ENCODE measurements at places on chromosomes 2 and 18. TPM values are rescaled to one million over a fixed set of nuclear protein-coding genes. Genes with fewer than 3 reads are reported as not detected.

Gene AFTPH
- 21.2 TPM for total RNA-seq

DNA sequence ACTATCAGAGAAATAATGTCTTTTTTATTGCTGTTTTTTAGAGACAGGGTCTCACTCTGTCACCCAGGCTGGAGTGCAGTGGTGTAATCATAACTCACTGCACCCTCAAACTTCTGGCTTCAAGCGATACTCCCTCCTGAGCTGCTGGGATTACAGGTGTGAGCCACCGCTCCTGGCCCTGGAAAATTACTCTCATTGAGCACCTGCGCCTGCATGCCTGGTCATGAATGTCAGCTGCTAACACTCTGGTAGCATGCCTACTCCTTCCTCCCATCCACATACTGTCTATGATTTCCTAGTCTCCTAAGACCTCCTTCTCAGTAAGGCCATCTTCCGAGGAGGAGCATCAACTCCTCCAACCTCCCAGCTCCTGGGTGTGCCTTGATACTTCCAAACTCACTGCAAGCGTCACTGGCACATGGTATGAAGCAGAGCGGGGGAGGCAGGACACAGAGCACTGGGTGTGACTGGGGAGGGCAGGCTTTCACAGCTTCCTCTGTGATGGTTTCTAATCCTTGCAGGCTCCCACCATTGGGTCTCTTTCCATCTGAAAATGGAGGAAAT is 1.6 kb upstream of the MAP2 start:
- H3K27ac ChIP-seq = no peak overlapping the region
- DNase-seq = no peak
- no peak overlapping the region for H3K4me3 ChIP-seq
- no peaks in the 10 kb centered on the region for H3K36me3 ChIP-seq
- peaks cover 3% of the 10 kb centered on the region for H3K27me3 ChIP-seq
- peaks cover 13% of the 10 kb centered on the region for H3K4me1 ChIP-seq

Gene ALPG
- not detected for total RNA-seq

Gene AQP12B
- total RNA-seq = not detected

DNA sequence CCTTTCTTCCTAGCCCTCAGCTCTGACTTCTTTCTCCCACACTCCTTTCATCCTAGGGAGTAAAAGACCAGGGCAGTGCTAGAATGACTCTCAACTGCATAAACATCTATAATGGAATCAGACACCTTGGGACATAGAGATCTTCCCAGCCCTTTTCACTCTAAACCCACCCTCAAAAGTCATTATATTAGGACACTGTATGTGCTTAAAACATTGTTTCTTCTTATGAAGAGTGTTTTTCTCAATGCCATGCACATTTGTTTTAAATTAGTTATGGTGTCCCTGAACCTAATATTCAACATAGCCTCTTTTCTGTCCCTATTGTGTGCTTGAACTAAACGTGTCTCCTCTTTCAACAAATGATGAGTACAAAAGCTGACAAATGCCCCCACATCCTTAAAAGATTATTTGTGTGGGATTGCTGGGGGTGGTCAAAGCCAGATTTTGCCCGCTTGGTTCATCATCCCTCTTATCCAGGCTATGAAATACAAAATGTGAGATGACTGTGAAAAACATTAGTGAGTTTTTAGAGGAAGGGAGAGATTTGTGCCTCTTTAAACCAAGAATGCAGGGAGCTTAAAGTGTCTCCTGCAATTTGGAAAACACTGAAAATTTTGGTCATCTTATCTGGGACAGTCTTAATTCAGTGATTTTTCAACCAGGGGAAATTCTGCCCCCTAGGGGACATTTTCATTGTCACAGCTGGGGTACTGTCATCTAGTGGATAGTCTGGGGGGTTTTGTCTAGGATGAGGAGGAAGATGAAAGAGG is 29.0 kb downstream of the SERPINB5 start:
- peaks cover 2% of the 10 kb centered on the region for H3K4me1 ChIP-seq
- H3K4me3 ChIP-seq = no peak overlapping the region
- no peaks in the 10 kb centered on the region for H3K27me3 ChIP-seq
- no peaks in the 10 kb centered on the region for H3K36me3 ChIP-seq

DNA sequence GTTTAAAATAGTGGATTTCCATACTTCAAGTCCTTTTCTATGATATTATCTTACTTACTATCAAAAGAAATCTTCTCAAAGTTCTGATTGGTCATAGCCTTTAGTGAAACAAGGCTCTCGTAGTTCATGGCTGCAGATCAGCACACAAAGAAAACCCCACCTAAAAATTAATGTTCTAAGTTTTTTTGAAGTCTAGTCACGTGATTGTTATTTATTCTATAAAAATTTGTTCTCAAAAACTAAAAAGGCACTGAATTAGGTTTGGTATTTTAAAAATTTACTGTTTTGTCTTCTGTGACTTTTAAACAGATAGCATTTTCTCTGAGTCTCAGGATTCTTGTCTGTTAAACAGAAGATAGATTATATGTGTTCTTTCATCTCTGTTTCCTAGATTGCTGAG is 122.4 kb downstream of the KCNH7 start:
- no peak overlapping the region for H3K27ac ChIP-seq
- DNase-seq = no peak
- H3K36me3 ChIP-seq = no peaks in the 10 kb centered on the region
- no peaks in the 10 kb centered on the region for H3K27me3 ChIP-seq
- no peak overlapping the region for H3K4me3 ChIP-seq
- no peaks in the 10 kb centered on the region for H3K4me1 ChIP-seq

DNA sequence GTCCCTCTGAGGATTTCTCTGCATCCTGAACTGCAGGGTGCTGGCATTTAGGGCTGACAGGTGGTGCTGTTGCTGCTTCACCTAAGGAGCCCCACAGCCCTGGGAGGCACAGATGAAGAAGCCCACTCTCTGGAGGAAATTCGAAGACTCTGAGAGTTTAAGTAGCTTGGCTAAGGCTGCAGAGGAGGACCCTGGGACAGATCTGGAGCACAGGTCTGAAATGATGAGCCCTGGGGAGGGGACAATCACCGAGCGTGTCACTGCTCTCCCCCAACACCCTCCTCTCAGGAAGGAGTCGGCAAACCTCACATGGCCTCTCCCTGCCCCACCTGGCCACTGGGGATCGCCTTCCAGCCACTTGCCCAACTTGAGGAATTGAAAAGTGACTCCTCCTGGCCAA is 18.6 kb downstream of the CYP27C1 start:
- H3K4me3 ChIP-seq = no peak overlapping the region
- H3K36me3 ChIP-seq = no peaks in the 10 kb centered on the region

GRCh38 chr2:43233218-43234212 is 7.1 kb upstream of the ZFP36L2 start:
- H3K4me3 ChIP-seq = no peak overlapping the region
- no peaks in the 10 kb centered on the region for H3K27me3 ChIP-seq
- H3K36me3 ChIP-seq = peaks cover 26% of the 10 kb centered on the region

GRCh38 chr2:2271469-2271941 is 59.6 kb downstream of the MYT1L start:
- H3K27me3 ChIP-seq = no peaks in the 10 kb centered on the region
- H3K4me3 ChIP-seq = no peak overlapping the region
- H3K36me3 ChIP-seq = no peaks in the 10 kb centered on the region

- peak overlapping the region; percentile 56 for H3K27ac ChIP-seq
- H3K4me1 ChIP-seq = peaks cover 19% of the 10 kb centered on the region
- DNase-seq = peak; percentile 85
- no peaks in the 10 kb centered on the region for H3K36me3 ChIP-seq
Measured at GRCh38 chr2:99648178-99648844, 158.5 kb upstream of the REV1 start.

DNA sequence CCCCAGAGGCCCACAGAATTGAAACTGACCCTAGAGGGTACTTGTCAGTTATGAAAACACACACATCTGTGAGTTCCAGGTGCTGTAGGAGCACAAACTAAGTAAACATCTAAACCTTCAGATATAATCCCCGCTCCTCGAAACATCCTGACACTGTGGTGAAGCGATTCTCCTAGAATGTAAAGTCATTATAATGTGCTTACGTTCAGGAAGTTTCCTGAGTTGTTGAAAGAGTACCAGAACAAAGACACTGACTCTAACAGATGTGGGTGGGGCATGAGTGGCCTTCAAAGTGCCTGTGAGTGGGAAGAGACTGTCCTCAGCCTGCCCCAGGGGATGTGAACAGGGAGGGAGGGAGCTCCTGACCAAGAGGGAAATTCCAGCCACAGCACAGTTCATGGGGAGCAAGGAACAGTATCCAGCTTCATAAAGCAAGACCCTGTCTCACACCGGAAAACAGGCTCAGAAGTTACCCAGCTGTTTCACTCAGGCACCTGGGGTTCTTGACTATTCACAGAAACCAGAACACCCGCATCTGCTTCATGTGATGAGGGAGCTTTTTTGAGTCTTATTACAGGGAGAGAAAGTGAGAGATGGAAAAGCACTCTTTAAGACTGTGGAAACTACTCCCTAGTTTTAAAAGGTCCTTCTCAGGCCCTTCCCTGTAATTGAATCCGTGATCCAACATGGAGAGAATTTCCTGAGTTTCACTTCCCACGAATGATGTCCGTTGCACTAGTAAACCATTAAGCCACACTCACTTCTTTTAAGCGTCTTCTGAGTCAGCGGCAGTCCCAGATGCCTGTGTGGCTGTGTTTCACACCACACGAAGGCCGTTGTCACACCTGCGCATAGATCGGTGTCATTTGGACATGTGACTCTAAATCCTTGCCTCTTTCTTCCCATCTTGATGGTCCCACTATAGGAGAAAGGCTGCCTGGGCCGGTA is 88.6 kb upstream of the EML6 start:
- no peaks in the 10 kb centered on the region for H3K27me3 ChIP-seq
- H3K4me1 ChIP-seq = peaks cover 38% of the 10 kb centered on the region
- H3K36me3 ChIP-seq = peaks cover 80% of the 10 kb centered on the region
- no peak overlapping the region for H3K4me3 ChIP-seq
- H3K27ac ChIP-seq = peak overlapping the region; percentile 88

DNA sequence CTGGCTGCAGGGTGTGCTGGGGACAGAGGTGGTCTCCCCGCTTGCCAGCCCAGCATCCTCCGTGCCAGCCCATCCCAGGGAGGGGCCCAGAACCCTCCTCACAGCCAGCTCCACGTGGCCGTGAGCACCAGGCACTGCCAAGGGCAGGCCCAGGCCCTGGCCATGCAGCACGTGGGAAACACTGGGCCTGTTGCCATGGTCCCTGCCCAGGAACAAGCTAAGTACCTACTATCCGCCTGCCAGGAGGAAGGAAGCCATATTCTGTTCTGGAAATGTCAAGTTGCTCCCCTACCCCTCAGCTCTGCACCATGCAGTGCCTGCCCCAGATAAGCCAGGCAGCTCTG is 250.6 kb downstream of the CYP26B1 start:
- H3K27me3 ChIP-seq = peaks cover 10% of the 10 kb centered on the region
- no peak overlapping the region for H3K27ac ChIP-seq
- no peak for DNase-seq
- no peaks in the 10 kb centered on the region for H3K36me3 ChIP-seq
- no peak overlapping the region for H3K4me3 ChIP-seq
- H3K4me1 ChIP-seq = peaks cover 14% of the 10 kb centered on the region

Gene TMEM247
- not detected for total RNA-seq

GRCh38 chr18:7096838-7097237 is 20.8 kb downstream of the LAMA1 start:
- H3K27me3 ChIP-seq = no peaks in the 10 kb centered on the region
- no peak for DNase-seq
- H3K36me3 ChIP-seq = no peaks in the 10 kb centered on the region
- no peaks in the 10 kb centered on the region for H3K4me1 ChIP-seq

DNA sequence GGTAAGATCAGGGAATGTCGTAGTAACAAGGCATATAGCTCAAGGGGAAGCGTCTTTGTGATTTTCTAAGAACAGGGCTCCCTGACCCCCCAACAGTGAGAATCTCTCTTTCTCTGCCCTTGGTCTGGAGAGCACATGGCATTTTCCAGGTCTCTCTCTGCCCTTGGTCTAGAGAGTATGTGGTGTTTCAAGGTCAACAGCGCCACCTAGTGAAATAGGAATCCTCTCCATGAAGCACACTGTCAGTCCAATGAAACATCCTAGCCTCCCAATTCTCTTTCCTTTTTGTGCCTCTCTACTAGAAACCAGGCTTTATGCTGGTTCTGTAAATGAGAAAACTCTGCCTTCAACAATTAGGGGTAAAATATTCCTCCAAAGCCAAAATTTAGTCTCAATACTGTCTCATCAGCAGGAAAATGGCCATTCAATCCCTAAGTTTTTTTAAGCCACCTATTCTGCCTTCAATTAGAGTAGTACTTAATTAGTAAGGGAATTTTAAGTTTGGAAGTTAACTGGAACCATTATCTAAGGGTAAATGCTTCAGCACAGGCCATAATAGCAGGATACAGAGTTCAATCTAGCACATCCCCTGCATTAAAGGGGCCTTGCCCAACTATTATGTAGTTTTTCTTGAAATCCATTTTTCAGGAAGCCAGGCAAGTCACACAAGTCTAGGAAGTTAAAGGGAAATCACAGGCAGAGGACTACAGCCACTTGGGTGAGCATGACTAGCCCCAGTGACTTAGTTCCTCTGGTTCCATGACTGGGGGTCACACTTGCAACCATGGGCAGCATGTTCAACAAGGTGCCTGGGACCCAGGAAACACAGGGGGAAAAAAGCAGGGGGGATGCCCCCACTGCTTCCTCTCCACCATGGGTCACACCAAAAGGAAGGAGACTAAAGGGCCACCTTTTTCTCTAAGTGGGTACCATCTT is 12.4 kb downstream of the DYM start:
- no peaks in the 10 kb centered on the region for H3K4me1 ChIP-seq
- no peaks in the 10 kb centered on the region for H3K27me3 ChIP-seq
- peaks cover 2% of the 10 kb centered on the region for H3K36me3 ChIP-seq
- H3K27ac ChIP-seq = no peak overlapping the region
- no peak overlapping the region for H3K4me3 ChIP-seq
- DNase-seq = no peak

DNA sequence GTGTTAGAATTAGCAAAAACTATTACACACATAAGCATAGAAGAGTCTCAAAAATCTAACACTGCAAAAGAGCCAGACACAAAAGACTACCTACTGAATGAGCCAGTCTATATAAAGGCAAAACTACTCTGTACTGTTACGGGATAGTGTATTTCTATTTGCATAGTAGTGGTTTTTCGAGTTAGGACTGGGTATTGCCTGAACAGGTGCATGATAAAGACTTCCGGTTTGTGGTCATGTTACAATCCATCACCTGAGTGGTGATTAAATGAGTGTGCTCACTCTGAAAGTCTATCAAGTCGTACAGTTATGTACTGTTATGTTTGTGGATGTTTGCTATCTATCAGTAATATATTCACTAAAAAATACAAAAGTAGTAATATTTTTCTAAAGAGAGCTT is 523.3 kb upstream of the SYT4 start:
- H3K27ac ChIP-seq = no peak overlapping the region
- DNase-seq = no peak
- H3K27me3 ChIP-seq = no peaks in the 10 kb centered on the region
- no peaks in the 10 kb centered on the region for H3K4me1 ChIP-seq

Gene LOXL3
- 6.1 TPM for total RNA-seq

- H3K4me1 ChIP-seq = no peaks in the 10 kb centered on the region
- no peaks in the 10 kb centered on the region for H3K36me3 ChIP-seq
- no peak for DNase-seq
- no peak overlapping the region for H3K27ac ChIP-seq
Measured at GRCh38 chr2:175709248-175709647, 292.8 kb downstream of the LNPK start.

Gene ID2
- 39.7 TPM for total RNA-seq

Data from muscle of leg (tissue), 16 donors.